ENCODE measurements at places on chromosomes 16 and 17.

- no peak for DNase-seq
These were observed 134.7 kb downstream of the PMP22 start for GRCh38 chr17:15130426-15130825.

DNA sequence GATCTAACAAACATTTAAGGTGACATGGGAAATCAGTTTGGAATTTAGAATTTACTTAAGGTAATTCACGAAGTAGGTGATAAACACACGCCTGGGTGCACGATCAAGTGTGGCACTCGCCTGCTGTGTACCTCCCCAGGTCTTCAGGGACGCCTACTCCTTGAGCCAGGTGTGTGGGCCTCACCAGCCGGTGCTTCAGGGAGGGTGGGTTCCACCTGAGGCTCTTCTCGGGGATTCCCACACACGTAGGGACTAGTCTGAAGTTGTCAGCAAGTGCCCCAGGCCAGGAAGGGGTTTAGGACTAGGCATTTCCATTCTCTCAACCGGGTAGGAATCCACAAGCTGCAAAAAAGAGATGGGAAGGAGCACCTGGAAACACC is 9.8 kb upstream of the NAT9 start:
- no peak for DNase-seq

DNA sequence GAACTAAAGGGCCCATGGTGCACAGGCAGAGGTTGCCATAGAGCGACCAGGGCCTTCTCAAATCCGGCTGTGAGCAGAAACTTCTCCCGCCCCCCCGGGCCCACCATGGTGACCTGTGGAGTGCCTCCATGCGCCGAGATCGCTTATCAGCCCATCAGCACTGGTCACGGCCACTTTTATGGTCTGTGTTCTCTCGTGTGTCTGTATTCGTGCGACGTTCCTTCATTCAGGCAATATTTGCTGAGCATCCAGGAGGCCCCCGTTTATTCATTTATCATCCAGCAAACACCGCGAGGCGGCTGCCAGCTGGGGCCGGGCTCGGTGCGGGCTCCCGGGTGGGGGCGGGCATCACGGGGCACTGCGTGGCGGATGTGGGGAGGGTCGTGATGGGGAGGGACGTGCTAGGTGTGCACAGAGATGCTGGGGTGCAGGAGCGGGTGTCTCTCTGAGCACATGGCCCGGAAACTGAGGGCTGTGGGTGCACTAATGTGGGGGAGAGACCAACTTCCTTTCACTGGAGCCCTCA is 88.0 kb upstream of the CBX4 start:
- DNase-seq = no peak

- DNase-seq = no peak
These were observed 84.5 kb downstream of the XYLT1 start for GRCh38 chr16:17386229-17386628.

DNA sequence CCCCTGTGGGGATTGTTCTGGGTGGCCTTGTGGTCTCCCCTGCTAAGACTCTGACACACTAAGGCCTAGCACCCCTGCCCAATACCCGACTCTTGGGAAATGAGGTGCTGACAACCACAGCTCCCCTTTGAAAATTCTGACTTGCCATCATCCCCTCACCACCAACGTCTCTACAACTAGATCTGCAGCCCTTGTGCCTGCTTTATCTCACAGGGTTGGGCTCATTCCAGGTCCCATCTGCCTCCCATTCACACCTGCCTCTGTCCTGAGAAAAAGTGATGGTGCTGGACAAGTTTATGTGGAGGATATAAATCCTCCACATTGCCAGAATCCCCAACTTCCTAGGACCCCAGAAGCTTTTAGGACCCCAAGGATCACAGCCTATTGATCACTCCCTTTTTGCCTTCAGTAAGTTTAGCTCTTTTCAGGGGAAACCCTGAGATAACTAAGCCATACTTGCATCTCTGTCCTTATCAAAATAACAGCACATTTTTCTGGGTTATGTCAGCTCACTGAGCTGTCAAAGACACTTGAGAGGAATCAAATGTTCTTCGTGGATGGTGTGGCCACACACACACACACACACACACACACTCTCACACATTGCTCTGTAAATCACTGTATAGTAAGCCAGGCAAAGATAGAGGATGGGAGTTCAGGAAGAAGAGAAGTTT is 136.8 kb upstream of the CES5A start:
- DNase-seq = no peak

GRCh38 chr17:1905190-1905913 is 75.5 kb downstream of the RPA1 start:
- DNase-seq = no peak

DNA sequence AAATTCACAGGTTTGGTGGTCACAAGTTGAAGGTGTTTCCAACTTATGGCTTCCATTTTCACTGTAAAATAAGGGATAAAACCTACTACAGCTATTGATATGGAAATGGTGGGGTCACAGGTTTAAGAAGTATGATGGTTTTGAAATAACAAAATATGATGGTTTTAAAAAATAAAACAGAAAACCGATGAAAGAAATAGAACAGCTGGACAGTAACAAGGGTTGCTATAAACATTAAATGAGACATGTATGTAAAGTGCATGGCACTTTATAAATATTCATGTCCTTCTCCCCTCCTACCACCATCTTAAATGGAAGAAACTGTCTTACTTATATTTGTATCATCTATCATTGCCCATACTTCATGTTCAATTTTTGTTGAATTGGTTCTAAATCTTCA is 31.3 kb downstream of the ASPA start:
- DNase-seq = no peak

DNA sequence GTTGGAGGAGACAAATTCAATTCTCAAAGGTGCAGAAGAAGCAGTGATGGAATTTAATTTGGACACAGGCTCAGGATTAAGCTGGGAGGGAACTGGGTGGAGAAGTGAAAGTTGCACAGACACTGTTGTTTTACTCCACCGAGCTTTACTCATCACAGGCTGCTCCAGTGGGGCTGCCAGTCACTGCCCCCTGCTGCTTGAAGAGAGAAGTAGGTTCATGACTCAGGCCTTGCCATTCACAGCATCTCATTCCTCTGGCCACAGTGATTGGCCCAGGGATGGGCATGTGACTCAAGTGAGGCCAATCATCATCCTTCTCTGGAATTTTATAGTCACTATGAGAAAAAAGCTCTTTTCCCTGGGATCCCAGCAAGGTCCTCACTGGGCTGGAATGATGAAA is 11.8 kb downstream of the GNAO1 start:
- peak; percentile 46 for DNase-seq
